CD8-positive, alpha-beta T cell (primary cell): ENCODE measurements at places on chromosomes 7 and 10.

DNA sequence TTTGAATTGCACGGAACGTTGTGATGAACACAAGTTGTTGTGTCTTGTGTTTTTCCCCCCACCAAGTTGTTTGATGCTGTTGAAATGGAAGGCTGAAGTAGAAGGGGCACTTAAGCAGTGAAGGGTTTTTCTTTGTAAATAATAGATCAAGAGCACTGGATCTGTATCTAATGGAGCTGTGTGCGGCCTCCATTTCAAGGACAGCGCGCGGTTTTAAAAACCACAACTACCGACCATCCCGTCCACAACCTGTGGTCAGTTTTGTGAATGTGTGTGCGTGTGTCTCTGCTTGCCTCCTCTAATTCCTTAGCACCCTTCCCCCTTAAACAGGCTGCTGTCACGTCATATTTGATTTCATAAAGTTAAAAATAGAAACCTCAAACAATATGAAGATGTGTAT, 165.5 kb downstream of the TCF7L2 start:
- no peak for DNase-seq

DNA sequence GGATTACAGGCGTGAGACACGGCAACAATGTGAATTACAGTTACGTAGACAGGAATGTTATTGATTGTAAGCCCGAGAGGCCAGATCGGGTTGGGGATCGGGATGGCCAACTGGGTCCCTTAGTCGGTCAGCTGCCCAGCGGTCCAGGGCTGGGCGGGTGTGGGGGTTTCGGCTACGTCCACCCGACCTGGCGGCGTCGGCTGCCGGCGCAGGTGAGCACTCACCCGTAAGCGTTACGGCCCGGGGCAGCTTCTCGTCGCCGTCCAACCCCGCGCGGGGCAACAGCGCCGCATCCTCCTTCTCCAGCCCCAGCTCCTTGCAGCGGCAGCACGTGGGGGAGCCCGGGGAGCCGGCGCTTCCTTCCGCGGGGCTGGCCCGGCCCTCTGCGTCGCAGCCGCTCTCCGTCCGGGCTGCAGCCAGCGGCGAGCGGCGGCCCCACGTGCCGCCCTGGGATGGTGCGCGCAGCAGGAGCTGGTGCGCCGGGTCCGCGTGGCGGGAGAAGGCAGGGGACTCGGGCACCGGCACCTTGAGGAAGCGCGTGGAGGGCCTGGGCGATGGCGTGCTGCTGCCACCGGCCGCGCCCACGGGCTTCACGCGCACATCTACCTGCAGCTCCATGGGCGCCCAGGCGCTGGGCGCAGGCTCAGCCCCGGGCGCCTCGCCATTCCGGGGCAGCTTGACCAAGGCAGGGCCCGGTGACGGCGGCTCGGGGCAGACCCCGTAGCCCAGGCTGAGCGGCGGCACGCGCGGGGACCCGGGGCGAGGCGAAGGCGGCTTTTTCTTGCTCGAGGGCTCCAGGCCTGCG, 609 bp downstream of the KLRG2 start:
- DNase-seq = no peak

- DNase-seq = no peak
These were observed 7.4 kb downstream of the IMPDH1 start for GRCh38 chr7:128402356-128402755.

GRCh38 chr10:56881218-56881617, 520.2 kb upstream of the ZWINT start:
- DNase-seq = no peak

DNA sequence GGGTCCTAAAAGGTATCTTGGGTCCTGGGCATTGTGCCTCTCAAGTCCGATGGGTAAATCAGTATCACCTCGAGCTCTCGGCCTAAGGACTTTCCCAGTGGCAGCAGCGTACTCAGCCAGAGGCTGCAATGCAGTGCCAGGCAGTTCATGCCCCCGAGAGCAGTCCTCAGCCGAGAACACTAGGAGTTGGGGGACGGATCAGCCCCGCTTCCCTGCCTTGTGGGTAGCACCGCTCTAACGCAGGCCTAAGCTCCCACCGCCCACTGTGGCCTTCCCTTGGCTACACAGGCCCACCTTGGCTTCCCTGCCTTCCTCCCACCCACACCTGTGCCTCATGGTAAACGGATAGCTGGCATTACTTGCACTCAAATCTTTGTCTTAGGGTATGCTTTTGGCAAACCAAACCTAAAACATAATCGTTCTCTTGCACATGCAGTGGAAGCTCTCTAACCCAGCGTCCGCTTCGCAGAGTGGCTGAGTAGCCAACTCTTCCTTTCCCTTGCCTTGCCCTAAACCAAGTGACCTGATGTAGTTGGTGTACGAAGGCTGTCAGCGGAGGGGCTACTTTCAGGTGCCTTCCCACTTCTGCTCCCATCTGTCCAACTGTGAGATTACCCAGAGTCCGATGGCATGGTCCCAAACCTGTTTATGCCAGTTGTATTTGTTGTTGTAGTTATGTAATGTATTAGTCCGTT, 73.2 kb upstream of the CHST15 start:
- DNase-seq = no peak

- no peak for DNase-seq
These were observed 130.0 kb downstream of the KLF6 start for GRCh38 chr10:3654980-3655379.

- no peak for DNase-seq
These were observed 135.2 kb upstream of the C1QL3 start for GRCh38 chr10:16656895-16657294.

DNA sequence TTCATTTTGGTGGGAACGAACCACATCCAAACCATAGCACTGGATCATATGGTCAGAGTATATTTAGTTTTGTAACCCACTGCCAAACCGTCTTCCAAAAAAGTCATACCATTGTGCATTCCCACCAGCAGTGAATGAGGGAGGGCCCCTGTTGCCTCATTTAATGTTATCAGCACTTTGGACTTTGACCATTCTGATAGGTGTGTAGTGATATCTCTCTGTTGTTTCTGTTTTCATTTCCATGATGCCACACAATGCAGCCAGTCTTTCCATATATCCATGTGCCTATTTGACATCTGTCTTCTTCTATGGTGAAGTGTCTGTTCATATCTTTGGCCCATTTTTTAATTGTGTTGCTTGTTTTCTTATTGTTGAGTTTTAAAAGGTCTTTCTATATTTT, 105.0 kb upstream of the PPP2R2D start:
- no peak for DNase-seq

DNA sequence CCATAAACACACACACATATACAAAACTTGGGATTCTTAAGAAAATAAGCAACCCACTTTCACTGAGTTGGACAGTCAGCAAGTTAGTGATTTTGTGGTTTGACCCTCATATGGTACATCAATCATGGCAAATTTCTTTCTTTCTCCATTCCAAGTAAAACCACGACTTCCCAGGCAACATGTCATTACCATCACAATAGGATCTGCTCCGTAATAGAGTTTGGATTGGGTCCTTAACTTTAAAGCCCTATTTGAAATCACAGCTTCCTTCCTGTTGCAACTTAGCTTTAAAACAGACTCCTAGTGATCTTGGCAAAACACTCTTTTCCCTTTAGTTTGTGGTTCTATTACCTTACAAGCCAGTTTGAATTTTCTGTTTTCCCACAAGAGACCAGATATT, 483.6 kb downstream of the INHBA start:
- DNase-seq = no peak
